ENCODE measurements at places on chromosomes 7 and 10.
A peak's percentile ranks its signal among the peaks of the same experiment; 100 is the strongest.

DNA sequence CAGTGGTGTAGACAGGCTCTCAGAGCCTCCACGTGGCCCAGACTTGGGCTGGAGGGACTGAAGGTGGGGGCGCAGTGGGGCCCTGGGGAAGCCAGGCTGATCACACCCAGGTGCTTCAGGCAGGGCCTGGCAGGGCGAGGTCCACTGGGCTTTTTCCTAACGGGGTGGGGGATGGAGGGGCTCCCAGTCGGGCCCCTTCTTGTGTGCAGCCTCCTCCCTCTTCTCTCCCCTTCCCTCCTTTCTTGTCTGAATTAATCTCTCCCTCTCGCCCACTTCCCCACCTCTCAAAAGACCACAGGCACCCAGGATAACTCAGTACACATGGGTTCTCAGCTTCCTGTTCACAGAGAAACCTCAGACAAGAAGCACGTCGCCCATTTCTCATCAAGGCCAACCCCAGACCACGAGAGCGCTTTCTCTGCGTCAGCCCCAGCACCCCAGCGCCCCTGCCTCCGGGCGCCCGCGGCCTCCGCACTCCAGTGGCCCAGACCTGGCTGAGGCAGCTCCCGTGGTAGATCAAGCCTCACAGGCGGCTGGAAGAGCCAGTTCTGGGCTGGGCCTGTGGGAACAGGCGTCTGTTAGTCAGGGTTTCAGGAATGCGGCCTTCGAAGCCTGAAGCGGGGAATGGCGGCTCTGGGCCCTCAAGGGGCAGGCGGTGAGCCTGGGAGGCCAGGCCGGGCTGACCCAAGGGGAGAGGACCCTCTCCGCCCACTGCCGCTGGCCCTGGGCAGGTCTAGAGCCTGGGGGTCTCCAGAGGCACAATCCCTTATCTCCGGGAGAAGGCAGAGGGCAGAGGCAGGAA lies 50.6 kb downstream of the PWWP2B start:
- no peak for DNase-seq

DNA sequence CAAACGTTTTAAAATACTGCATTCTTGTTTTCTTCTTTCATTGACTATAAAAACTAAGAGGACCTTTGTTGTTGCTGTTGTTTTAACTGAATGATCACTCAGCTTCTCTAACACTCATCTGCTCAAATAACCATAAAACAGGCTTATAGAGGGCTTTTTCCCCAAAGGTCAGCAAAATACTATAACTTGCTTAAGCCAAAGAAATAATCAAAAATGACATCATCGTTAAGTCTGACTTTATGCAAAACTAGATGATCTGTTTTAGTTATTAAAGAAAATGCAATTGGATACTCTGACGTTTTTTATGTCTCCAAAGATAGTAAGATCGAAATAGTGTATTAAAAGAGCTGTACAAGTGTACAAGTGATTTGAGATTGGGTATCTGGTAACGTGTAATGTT lies 152.9 kb downstream of the SEMA3A start:
- DNase-seq: no peak

- no peak for DNase-seq
Observed at GRCh38 chr10:131161087-131161486, 150.4 kb downstream of the TCERG1L start.

DNA sequence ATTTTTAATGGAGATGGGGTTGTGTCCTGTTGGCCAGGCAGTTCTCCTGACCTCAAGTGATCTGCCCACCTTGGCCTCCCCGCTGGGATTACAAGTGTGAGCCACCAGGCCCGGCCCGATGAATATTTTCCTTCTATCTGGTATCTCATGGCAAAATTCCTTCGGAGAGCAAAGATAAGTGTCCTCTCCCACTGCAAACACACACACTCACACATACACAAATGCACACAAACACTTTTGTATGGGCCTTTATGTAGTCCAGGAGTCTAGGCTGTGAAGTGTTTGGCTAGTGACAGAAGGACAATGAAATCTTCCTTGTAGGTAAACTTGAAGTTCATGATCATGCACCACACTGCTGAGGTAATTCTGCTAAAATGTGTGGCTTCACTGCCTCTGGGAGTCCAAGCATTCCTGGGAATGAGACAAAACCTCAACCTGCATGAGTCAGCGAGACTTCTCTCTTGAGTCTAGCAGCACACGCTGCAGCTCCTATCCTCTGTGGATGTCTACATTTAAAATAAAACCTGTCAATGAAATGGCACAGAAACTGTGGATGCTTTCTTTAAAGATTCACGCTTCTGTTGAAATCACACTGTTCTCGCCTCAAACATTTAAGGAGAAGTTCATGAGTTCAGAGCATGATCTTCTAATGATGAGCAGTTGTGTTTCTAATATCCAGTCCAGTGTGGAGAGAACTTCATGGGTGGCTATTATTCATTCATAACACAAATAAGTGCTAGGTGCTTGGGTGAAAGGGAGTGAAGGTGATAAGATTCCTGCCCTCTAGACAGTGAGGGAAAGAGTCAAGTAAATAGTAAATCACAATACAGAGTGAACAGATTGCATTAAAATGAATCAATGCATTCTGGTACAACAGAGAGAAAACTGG lies 96.5 kb downstream of the NRP1 start:
- no peak for DNase-seq

GRCh38 chr10:104077247-104077646 lies 8.4 kb downstream of the COL17A1 start:
- no peak for DNase-seq

DNA sequence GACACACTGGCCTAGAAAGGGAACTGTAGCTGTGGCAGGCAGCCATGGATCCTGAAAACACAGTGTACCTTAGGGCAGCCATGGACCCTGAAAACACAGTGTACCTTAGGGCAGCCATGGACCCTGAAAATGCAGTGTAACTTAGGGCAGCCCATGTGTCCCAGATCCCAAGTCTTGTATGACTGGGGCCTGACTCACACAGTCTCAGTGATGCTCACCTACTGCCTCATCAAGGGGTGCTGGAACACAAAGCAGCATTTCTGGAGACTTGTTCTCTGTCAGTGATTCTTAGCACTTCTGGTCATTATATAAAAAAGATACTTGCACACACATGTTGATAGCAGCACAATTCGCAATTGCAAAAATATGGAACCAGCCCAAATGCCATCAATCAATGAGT lies 70.2 kb upstream of the LAMB4 start:
- DNase-seq: no peak

GRCh38 chr7:100378114-100378755 lies 4.9 kb downstream of the PILRA start:
- no peak for DNase-seq

- no peak for DNase-seq
Observed at GRCh38 chr10:44387853-44388251, 3.0 kb upstream of the CXCL12 start.

GRCh38 chr10:119782981-119783664 lies 57.3 kb downstream of the INPP5F start:
- DNase-seq: no peak

DNA sequence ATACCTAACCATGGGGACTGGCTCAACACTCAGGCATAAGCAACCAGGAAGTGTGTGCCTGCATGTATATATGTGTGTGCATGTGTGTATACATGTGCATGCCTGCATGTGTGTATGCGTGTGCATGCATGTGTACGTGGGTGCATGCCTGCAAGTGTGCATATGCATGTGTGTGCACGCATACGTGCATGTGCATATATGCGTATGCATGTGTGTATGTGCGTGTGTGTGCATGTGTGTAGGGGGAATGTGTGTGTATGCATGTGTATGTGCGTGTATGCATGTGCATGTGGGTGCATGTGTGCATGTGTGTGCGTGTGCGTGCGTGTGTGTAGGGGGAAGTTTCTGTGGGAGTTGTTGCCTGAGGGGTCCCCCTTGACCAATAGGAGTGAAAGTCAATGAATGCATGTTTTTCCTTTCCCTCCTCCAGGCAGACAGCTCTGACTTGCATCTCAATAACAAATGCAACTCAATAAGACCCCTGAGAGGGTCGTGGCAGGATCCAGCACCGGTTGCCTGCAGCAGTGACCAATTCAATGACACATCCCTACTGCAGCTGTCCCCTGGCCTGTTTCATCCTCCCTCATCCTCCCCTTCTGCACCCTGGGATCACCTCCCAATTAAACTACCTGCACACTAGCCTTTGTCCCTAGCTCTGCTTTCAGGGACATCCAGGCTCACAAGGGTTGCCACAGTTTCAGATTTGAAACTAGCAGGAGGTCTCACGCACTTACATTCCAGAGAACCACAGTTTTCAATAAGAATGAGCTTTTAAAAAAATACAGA lies 27.0 kb upstream of the FZD8 start:
- no peak for DNase-seq

GRCh38 chr10:1923586-1923985 lies 186.3 kb upstream of the ADARB2 start:
- DNase-seq: no peak

- DNase-seq: no peak
Observed at GRCh38 chr7:94439893-94440381, 45.2 kb downstream of the COL1A2 start.

DNA sequence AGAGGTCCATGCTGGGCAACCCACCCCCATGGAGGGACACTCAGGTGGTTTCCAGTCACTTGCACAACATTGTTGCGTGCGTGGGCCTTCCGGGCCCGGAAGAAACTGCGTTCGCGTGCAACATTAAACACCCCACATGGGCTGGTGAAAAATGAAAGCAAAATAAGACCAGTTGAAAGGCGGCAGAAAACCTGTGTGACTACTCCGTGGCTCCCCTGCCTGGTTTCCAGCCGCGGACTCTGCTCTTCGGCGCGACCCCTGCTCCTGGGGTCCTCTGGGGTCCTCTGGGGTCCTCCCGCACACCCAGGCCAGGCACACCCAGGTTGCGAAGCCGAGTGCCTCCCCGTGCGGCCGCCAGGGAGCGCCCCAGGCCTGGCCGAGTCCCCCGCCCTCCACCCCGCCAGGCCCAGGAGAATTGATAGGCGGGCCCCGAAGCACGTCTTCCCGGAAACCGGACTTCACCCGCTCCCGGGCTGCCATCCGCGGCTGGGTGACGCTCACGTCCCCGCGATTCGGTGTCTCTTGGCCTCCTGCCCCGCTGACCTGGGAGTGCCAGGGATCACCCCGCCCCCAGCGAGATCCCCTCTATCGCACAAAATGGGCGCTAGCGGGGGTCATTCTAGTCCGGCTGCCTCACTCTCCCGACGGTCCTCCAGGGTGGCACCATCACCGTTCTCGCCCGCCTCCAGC lies 1.9 kb upstream of the SH2D4B start:
- peak; percentile 39 for DNase-seq

- DNase-seq: no peak
Observed at GRCh38 chr7:69812756-69813155, 214.5 kb downstream of the AUTS2 start.

DNA sequence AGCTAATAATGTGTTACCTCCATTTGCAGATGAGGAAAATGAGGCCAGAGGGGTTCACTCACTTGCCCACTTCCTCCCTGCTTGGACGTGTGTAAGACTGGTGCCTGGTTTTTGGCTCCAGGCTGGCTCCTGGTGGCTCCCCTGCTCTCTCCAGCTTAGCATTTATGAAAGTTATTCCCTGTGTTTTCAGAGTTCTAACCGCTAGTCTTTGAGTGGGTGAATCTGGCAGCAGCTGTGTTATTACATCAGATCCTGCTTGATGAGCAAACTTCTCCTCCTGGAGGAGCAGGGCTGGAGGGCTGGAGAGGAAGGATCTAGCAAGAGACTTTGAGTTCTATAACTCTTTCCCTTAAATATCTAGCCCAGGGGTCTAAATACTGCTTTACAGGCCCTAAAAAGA lies 80.9 kb upstream of the AGBL3 start:
- no peak for DNase-seq

GRCh38 chr10:22913474-22914092 lies 14.3 kb upstream of the ARMC3 start:
- DNase-seq: no peak

DNA sequence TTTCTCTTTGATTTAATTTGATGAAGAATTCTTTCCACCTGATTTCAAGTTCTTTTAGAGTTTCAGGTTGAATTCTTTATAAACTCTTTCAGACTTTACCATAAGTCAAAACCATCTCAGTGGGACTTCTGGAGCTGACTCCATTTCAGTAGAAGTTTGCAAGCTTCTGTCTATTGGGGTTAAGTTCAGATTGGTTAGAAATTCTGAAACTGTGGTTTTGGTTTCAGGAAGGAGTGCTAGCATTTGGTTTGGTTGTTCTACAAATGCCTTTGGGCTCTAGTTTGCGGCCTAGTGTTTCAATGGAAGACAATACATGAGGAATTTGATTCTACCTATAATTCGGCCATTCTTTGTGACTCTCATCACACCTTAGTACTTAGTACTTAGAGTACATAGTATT lies 176.8 kb upstream of the RHOBTB1 start:
- DNase-seq: no peak

DNA sequence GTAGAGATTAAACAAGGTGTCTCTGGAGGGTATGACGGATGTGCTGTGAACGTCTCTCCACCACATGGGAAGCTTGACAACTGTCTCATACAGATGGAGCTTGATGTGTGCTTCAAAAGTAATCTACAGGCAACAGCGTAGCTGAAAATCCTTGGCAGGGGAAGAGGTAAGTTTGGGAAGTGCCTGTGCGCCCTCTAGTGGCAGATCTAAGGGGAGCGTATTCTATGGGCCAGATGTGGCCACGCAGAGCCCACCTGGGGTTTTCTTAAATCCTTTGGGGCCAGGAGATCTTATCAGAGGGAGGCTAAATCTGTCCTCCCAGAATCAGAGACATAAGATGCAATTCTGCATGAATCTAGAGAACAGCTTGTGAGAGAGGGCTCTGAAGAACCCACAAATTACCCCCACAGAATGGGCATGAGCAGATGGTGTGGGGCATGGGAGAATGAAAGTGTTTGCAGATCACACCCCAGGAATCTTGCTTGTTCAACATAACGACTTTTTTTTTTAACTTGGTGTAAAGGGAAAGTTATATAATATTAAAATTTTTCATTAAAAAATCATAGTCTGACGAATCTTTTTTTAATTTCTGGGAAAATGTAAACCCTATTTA lies 91.2 kb upstream of the MPP7 start:
- DNase-seq: peak; percentile 8

DNA sequence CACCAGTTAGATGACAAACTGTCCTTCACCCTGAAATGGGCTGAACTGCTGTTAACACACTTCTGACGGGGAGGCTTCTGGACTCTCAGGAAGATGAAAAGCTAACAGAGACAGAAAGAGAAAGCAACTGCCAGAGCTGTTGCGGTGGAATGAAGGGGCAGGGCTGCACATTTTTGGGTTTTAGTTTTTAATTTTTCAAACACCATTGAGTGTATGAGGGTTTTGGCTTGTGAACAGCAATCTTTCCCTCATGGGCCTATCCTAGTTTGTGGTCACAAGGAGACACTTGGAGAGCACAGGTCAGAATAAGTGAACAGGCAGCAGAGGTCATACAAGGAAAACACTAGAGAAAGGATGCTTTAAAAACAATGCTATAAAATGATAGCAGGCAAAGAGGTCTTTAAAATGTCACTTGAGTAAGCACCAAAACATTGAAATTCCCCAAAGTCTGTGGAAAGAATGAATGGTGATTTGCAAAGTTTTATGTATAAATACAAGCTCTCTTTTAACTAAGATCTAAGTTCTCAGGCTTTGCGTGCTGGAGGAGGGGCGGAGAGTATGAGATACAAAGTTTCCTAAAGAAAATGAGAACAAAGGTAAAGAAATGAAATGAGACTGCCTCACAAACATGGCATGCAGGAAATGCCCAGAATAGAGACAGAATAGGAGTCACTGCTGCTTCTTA lies 101.4 kb upstream of the GLI3 start:
- DNase-seq: no peak

Measured in GM12864 (cell line).